Inflammatory macrophage treated with lipopolysaccharide for 4 hours (primary cell): ENCODE measurements at places on chromosomes 6 and 20.

GRCh38 chr20:34402461-34402860, 39.4 kb downstream of the ITCH start:
- no peak for DNase-seq

DNA sequence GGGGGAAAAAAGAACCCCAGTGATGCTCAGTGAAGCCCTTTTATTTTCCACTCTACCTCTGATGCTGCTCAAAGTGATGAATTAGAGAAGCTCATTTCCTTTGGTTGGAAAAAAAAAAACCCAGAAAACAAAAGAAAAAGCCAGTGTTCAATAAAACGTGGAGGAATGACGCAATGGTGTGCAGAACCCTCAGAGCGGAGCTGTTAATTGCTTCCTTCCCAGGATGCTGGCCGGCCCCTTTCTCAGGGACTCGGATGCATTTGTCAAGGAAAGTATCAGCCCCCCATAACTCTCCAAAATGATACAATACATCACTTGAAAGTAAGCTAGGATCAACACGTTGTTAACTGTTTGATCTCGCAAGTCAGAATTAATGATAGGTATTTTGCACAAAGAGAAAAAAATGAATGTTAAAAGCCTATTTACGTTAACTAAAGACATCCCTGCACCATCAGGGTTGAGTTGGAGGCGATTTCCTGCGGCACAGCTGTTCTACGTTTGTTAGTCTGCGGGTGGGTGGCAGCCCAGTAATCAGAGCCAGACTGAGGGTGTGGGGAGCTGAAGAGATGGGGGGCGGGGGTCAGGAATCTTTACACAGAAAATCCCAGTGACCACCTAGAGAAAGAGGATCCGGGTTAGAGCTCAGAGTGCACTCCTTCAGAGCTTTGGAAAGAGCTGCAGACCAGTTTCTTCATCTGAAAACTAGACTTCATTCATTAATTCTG, 132.4 kb downstream of the BMP7 start:
- no peak for DNase-seq

- DNase-seq: no peak
Measured at GRCh38 chr6:36740818-36741179, 43.2 kb downstream of the RAB44 start.

DNA sequence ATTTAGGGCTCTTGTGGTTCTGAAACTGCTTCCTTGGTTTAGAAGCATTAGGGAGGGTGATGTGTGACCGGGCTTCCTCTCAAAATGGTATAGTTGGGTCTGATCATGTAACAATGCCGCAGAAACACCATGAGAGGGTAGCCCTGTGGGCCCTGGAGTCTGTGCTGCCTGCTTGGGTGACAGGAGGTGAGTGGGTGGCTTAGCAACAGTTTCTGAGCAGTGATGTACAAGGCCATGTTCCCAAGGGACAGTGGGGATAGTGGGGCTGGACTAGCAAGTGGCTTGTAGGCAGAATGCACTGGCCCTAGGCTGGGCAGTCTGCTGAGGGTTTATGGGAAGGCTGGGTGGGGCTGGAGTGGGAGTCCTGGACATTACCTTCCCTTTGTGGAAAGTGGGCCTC, 106.9 kb upstream of the MYL9 start:
- no peak for DNase-seq

DNA sequence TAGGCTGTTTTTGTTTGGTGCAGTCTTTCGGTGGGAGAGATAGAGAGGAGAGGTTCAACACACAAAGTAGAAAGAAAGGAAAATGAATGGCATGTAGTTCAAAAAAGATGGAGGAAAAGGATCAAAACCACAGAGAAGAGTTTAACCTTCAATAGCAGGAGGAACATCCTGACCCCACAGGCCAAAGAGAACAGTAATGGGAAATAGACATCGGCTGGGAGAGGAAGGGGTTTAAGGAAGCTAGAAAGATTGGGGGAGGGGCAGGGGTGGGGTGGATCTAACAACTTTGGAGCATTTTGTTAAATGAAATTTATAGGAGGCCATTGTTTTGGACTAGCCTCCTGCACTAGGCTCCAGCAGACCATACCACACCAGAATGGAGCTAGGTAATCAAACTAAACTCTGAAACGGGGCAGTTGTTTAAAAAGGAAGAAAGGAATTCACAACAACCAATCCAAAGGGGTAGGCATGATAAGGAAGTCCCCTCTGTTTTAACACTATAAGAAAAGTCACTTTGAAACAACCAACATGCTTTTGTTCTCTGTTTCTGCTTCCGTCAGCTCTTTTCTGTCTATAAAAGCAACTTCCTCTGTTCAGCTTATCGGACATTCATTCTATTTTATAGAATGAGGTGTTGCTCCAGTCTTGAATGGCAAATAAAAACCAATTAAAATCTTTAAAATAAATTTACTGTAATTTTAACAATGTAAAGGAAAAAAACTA, 82.6 kb downstream of the EPB41L2 start:
- DNase-seq: no peak

GRCh38 chr6:107704347-107705013, 119.6 kb downstream of the SCML4 start:
- DNase-seq: peak; percentile 33

DNA sequence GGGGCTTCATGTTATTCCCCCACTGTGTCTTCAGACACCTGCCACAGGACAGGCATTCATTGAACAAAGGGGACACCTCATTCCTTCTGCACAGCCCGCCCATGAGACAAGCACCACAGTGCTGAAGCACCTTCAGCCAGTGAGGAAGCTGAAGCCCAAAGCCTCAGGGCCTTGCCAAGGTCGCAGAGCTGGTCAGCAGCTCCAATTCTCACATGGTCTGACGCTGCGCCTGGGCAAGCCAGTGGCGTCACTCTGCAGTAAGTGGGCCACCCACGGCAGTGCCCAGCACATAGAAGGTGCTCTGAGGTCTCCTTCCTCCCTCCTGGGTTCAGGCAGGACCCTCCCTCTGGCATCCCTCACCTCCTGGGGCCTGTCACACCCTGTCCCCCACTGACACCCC, 43.2 kb downstream of the GRM4 start:
- no peak for DNase-seq

DNA sequence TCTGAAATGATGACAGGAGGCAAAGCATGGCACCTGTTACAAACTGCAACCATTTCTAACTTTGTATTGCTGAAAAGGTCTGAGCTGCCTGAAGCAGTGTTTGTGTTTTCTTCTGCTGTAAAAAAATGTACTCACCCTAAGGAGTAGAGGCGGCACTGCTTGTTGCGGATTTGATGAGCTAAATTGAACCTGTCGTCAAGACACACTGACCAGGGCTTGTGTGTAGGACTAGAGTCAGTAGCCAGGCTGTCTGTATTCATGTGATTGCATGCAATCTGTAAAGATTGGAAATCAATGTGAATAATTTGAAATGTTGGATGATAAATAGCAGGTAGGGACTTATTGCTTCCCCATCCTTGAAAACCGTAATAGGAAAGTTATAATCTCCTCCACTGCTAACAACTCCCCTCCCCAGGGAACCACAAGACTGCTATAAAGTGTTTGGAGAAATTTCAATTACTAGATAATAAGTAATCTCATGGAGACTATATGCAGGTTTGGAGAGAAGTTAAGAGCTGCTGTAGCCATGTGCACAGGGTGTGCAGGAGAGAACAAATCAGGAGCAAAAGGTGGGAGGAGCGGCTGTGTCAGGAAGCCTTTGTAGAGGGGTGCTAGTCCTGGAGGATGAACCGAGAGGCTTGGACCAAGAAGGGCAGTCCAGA, 42.8 kb downstream of the METTL24 start:
- no peak for DNase-seq

DNA sequence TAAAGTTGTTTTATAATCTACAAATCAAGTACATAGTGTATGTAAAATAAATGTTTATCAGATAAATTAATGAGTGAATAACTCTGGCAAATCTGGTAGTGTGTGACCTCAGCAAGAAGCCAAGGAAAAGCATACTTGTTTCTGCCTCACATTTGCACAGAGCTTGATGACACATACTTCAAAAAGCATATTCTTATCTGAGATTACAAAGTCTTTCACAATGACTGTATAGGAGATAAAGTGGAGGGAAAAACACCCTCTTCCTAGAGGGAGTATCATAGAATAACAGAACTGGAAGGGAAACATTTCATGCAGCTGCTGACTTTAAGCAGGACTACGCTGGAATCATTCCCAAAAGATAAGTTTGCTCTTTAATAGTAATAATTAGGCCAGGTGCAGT, 28.1 kb upstream of the AKAP7 start:
- DNase-seq: no peak

DNA sequence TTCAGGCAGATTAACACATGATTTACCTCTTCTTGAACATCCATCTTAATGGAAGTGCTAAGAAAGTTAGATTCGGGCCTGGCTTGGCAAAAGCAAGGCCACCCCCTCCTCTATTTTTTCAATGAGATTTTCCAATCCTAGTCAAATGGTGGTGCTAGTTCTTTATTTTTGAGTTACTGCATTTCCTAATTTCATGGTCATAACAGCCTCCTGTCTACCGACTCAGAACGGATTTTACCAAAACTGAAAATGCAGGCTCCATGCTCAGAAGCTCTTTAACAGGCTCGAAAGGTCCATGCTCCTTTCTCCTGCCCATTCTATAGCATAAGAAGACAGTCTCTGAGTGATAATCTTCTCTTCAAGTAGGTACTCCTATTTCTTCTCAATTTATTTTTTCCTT, 117.2 kb upstream of the ESR1 start:
- peak; percentile 86 for DNase-seq

DNA sequence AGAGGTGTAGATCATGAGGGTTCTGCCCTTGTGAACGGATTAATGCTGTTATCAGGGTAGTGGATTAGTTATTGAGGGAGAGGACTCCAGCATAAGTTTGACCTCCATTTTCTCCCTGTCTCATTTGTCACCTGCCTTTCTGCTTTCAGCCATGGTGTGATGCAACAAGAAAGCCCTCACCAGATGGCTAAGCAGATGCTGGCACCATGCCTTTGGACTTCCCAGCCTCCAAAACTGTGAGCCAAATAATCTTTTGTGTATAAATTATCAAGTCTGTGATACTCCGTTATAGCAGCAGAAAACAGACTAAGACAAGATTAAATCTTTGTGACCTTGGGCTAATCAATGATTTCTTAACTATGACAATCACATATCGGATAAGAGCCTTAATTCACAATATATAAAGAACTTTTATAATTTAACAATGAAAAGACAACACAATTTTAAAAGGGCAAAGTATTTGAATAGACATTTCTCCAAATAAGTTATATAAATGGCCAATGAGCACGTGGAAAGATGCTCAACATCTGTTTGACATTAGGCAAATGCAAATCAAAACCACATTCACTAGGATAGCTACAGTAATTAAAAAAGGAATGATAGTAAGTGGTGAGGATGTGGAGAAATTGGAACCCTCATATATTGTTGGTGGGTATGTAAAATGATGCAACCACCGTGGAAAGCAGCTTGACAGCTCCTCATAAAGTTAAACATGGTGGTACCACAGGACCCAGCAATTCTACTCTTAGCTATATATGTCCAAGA, 45.3 kb upstream of the IFNGR1 start:
- DNase-seq: no peak

GRCh38 chr6:150634176-150634963, 34.7 kb downstream of the PLEKHG1 start:
- no peak for DNase-seq

DNA sequence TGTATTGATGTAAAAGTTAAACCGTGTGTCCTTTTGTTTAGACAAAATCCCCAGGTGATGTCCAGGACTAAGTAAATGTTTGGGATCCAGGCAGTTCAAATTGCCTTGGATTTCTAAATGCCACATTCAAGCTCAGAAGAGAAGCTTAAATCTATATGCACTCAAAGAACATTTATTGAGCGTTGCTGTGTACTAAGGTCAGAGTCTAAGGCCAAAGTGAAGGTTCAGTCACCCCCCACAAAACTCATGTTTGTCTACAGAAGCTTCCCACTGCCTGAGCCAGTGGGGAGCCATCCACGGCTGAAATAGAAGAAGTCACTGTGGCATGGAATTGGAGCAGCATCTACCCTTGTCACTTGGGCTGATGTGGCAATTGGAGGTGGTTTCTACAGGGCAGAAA, 70.7 kb upstream of the INSM1 start:
- no peak for DNase-seq

DNA sequence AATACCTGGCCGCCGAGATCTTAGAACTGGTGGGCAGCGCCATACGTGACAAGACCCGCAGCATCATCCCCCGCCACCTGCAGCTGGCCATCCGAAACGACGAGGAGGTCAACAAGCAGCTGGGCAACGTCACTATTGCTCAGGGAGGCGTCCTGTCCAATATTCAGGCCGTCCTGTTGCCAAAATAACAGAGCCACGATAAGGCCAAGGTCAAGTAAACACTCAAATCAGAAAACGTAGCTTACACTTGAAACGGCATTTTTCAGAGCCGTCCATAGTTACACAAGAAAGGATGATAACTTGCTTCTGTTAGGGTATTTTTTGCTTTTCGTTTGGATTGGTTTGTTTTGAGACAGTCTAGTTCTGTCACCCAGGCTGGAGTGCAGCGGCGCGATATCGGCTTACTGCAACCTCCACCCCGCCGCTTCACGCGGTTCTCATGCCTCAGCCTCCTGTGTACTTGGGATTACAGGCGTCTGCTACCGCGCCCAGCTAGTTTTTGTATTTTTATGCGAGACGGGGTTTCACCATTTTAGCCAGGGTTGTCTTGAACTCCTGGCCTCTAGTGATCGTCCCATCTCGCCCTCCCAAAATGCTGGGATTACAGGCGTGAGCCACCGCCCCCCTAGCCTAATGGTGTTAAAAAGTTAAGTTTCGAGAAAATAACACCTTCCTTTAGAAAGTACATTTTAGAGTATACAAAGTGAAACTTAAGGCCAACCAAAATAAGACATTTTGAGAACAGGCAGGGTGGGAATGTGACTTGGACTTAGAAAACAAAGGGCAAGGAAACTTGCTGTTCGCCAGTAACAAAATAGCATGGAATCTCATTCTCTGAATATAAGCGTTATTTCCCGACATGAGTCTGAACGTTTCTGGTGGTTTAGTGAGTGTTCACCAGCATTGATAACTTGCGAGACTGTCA, 42.8 kb upstream of the HFE start:
- peak; percentile 9 for DNase-seq

- DNase-seq: no peak
Measured at GRCh38 chr20:33664085-33664761, 2.1 kb downstream of the C20orf144 start.

DNA sequence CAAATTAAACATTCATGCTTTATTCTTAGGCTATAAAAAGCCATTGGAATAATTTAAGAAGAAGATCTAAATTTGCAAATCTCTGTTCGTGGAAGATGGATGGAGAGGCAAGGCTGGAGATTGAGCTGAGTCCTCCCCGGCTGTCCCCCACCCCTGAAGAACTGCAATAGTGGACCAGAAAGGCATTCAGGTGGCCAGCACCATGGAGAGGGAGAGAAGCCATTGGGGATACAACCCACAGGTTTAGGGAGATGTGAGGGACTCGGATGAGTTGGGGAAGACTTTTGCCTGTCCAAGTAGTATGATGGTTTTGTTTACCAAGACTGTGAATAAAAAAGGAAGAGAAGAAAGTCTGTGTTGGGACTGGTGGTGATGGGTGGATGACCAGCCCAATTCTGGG, 120.8 kb downstream of the F13A1 start:
- no peak for DNase-seq

DNA sequence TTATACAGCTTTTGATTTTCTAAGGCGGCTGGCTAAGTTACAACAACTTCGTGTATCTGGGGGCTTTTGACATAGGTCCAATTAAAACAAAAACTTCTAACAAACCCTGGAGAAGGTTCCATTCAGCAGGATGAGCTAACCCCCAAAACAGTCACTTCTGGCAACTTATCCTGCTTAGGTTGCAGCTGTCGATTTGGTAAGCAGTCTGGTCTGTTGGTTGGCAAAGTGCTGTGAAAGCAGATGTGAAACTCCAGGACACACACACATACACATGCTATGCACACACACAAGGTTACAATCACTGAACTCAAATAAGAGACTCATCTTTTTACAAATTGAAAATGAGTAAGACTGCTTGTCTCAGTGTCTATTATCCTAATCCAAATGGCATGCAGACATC, 119.0 kb upstream of the STMND1 start:
- DNase-seq: peak; percentile 72
